ENCODE measurements at places on chromosomes 2 and 18.

DNA sequence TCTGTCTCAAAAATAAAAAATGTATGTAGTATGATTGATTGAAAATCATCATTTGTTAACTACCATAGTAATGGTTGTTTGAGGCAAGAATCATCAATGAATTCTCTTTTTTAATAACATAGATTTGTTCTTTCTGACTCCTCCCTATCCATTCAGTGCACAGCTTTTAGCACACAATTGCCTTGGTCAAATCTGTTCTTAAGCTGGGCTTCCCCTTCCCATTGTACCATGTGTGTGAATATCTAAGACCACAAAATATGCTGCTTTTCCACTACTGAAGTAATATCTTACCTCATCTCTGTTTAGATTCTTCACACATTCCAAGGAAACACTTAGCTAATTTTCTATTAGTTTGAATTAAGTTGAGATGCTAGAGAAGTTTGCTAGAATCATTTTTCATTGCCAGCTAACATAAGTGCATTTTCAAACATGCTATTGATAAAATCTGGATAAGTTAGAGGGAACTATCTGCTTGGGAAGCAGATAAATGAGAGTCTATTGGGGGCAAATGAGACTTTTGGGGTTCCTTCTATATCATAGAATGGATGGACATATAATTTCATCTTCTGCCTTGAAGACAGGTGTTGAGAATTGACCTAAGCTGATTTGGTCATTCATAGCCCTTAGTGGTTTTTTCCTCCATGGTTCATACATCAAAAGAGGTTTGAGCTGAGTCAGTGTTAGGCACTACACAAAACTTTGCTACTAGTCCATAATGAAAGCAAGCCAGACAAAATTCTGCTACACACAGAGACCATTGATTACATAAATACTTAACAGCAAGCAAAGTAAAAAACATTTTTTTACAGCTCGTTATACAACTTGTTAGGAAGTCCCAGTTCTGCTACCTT is 231.9 kb downstream of the PLCL1 start:
- no peak for DNase-seq

- no peak for DNase-seq
Measured at GRCh38 chr2:72261076-72261475, 113.4 kb upstream of the CYP26B1 start.

DNA sequence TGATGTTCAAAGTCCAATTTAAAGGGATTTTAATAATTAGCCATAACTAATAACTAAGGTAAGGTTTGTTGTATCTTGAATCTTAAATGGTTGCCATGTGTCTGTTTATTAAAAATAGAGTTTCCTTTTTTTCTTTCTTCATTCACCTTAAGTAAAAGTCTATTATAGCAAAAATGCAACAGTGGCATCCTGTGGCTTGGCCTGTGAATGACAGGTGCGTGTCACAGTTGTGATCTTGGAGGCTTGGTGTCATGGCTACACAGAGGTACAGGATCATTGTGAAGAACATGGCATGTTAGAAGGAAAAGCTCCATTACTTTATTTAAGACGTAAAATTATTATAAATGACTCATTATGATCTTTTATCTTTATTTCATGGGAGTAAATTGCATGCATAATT is 246.1 kb downstream of the BCL2 start:
- DNase-seq, result no peak

GRCh38 chr18:43279015-43279744 is 1.9 kb upstream of the SYT4 start:
- no peak for DNase-seq

GRCh38 chr2:28545590-28546200 is 49.8 kb downstream of the PLB1 start:
- DNase-seq, result no peak

- no peak for DNase-seq
Measured at GRCh38 chr18:13300796-13301195, 82.2 kb downstream of the LDLRAD4 start.

GRCh38 chr2:138395565-138396306 is 105.8 kb upstream of the SPOPL start:
- DNase-seq, result no peak

DNA sequence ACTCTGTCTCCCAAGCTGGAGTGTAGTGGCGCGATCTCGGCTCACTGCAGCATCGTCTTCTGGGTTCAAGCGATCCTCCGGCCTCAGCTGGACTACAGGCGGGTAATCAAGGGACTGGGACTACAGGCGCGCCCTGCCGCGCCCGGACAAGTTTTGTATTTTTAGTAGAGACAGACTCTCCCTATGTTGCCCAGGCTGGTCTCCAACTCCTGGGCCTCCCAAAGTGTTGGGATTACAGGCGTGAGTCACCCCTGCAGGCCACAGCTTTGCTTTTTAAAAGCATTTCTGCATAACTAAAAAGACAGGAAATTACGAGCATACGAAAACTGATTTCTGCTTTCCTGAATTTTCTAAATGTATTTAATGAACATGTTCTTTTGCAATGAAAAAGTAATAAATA is 916 bp upstream of the OSBPL1A start:
- DNase-seq, result no peak

- DNase-seq, result no peak
Measured at GRCh38 chr2:694906-695510, 17.8 kb upstream of the TMEM18 start.

DNA sequence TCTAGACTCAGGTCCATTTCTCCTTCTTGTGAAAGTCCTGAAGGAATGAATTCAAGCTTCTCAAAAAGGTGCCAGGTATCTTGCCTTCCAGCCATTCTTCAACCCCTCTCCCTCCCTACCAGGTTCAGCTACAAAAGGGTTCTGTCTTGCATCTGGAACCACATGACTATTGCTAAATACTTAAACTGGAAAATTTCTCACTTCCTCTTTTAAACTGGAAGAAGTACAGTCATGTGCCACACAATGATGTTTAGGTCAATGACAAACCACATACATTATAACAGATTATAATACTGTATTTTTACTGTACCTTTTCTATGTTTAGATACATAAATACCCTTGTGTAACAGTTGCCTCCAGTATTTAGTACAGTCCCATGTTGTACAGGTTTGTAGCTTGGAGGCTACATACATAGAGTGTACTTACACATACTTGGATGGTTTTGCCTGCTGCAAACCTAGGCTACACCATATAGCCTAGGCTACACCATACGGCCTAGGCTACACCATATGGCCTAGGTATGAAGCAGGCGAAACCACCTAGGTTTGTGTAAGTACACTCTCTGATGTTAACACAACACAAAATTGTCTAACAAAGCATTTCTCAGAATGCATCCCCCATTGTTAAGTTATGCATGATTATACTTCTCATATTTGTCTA is 142.0 kb upstream of the DNMT3A start:
- DNase-seq, result no peak

DNA sequence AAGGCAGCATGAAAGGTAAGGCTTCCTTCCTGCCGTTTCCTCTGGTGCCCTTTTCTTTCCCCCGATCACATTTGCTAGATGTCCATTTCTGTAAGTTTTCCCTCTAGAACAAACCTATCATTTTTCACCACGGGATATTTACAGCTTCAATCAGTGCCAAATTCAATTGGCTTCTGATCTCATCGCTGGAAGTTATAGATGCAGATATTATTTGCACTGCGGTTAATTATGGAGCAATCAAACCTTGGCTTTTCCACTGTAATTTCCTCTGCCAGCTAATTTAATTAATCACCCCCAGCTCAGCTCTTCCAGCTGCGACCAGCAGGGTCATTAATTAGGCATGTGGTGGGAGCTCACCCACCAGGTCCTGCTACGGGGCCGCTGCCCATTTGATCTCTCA is 86.1 kb downstream of the GBX2 start:
- DNase-seq, result no peak

- DNase-seq, result no peak
Measured at GRCh38 chr2:199462347-199462955, 4.7 kb upstream of the SATB2 start.

GRCh38 chr2:167697948-167698347 is 549.4 kb downstream of the STK39 start:
- DNase-seq, result no peak

- no peak for DNase-seq
Measured at GRCh38 chr2:946073-946948, 4.3 kb upstream of the SNTG2 start.

DNA sequence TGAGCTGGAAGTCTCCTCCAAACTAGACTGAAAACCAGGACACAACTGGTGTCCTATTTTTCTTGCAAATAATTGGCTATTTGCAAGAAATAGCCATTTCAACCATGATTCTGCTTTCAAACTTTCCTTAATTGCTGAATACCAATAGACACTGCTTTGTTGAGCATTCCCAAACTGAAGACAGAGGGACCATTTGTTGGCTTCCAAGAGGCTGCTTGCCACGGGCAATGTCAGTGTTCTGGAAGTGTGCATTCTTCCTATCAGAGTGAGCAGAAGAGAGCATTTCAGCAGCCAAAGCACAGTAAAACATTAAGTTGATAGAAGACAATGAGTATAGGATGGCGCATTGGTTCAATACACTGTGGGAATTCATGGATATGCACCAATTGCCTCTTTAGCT is 360.5 kb upstream of the RGPD4 start:
- DNase-seq, result no peak

- DNase-seq, result no peak
Measured at GRCh38 chr18:57397440-57398132, 37.6 kb upstream of the ONECUT2 start.

DNA sequence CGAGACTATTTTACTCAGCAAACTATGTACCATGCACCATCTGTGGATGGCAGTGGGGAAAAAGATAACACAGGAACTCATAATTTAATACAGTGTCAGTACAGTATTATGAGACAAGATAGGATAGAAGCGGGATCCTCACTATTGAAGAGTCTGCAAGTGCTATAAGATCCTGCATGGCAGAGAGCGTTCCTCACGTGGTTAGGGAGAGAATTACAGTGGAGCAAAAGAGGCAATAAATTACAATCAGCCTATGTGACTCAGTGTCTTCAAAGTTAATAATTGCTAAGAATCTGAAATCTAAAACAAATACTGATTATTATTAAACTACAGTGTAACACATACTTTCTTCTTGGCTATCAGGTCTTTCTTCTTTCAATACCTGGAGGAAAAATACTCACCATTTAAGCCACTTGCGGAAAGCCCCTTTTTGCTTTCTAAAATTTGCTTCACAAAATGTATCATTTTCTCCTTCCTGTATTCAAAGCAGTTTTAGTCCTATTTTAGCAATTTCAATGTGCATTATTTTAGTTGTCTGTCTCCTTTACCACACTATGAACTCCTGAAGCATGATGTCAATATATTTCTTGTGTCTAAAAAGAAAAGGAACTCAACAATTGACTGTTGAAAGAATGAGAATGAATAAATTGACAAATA is 342.9 kb downstream of the SPAG16 start:
- no peak for DNase-seq

DNA sequence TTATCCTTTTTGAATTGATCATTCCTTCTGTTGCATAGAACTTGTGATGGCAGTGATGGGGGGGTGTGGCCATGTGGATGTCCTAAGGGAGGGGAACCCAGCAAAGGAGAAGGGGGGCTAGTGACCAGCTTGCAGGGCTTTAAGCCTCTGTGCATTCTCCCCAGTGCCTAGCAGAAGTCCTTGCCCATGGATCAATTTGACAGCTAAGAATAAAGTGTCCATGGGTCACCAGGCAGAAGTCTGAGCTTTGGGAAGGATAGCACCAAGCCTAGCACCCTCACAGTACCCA is 39.6 kb upstream of the FAM136A start:
- no peak for DNase-seq

DNA sequence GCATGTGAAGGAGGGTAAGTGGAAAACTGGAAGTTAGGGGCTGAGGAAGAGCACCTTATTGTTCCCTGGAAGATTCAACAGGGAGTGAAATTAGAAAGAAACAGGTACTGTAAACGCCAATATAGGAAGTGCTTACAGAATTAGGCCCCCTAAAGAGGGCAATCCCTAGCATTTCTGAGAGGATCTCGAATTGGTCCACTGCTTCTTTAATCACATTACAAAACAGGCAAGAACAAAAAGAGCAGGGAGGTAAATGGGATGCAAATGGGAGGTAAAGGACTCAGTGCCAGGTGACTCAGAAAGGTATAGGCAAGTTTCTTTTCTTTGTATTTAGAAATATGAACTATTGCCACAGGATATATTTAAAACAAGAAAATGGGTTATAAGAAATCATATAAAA is 116.4 kb upstream of the FANCL start:
- DNase-seq, result no peak

DNA sequence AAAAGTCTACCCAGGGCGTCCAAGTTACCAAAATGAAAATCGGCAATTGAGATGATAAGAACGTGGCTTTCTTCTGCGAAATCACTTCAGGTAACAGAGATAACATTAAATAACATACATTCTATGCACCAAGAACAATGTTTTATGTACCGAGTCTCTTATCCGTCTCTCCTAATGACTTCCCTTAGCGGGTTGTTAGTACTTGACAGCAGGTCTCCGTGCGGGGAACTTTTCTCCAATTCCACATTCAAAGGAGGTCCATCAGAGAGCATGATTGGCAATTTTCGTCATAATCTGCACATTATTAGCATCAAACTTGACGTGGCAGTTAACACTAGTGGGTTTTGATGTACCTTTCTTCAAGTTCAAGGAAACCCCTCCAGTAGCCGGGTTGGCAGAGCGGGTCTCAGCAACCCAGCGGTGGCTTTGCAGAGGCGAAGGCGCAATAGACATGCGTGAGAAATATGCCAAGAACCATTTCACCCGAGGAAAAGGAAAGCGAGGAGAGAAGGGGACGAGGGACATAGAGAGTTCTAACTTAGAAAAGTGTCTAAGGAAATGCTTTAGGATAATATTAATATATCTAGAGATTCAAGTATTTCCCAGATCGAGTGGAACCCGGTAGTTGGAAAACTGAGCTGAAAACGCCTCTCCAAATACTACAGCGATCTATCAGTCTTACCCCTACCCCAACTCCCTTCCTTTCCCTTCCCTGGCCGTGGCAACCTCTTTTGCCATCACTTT is 5.0 kb downstream of the EVX2 start:
- DNase-seq, result no peak

DNA sequence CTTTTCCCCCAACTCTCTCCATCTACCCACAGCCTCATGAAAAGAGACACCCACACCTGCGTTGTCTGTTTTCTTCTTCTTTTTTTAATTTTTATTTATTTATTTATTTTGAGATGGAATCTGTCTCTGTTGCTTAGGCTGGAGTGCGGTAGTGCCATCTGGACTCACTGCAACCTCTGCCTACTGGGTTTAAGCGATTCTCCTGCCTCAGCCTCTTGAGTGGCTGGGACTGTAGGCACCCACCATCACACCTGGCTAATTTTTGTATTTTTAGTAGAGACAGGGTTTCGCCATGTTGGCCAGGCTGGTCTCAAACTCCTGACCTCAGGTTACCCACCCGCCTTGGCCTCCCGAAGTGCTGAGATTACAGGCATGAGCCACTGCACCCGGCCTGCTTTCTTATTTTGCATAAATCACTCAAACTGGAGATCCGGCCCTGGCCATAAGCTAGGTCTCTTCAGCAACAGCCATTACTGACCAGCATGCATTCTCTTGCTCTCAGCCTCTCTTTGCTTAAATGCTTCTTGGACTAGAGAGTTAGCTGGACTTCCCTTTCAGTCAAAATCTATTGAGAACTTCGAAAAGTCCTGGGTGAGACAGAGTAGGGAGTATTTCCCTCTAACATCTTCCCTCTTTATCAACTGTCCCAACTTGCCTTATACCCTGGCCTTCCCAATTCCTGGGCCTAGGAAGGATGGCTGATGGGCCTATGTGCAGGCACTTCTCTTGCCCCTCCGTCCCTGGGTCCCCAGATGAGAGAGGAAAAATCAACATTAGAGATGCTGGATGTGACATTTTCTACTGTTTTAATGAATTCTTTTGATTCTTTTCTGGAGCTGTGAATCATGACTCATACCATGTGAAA is 27.3 kb downstream of the MYCN start:
- DNase-seq, result no peak

- no peak for DNase-seq
Measured at GRCh38 chr2:165804719-165805118, 10.7 kb upstream of the GALNT3 start.
